ENCODE measurements at places on chromosomes 12 and 14.

- DNase-seq: no peak
Observed at GRCh38 chr12:5220099-5220498, 176.4 kb downstream of the KCNA5 start.

- no peak for DNase-seq
Observed at GRCh38 chr14:52110441-52111086, 41.7 kb upstream of the NID2 start.

GRCh38 chr14:103735815-103736545, 20.4 kb downstream of the ZFYVE21 start:
- DNase-seq: no peak

DNA sequence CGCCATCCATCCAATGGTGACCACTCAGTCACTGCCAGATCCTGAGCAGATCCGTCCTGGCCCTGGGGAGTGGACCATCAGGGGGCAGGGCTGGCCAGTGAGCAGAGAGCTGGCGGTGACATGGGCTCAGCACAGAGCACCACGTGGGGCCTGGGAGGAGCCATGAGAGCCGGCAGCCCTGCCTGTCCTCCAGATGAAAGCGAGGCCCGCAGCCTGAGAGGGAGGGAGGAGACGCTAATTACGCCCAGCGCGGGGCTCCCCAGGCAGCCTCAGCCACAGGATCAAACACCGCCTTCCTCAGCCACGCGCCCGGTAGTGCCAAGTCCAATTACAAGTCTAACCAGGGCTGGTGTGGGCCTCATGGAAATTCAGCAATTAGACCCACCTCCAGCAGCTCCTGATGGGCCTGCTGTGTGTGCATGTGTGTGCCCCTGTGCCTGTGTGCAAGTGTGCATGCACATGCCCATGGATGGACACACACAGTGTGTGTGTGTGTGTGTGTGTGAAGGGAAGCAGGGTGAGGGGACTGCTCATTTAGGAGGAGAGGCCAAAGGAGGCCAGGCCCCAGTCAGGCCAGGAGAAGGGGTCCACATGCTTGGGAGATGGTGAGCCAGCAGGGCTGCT, 68.0 kb downstream of the KIF26A start:
- DNase-seq: no peak

- DNase-seq: no peak
Observed at GRCh38 chr14:95699412-95699811, 13.2 kb downstream of the TCL1B start.

GRCh38 chr14:24712909-24713308, 78.9 kb upstream of the GZMB start:
- DNase-seq: no peak

DNA sequence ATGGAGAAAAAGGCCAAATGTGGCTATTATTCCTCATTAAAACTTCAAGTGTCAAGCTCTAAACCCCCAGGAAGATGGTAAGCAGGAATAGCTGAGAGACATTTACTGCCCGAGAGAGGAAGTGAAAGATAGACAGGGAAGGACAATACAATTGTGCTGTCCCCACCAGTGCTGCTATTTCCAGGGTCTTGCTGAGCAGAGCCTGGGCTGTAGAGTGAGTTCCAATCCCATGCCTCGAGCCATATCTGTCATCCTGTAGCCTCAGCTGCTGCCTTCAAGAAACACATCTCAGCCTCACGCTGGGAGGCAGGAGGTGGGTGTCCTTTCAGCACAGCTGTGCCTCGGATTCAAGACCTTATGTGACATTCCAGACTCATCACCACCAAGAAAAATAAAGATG, 114.0 kb downstream of the RPAP3 start:
- no peak for DNase-seq

DNA sequence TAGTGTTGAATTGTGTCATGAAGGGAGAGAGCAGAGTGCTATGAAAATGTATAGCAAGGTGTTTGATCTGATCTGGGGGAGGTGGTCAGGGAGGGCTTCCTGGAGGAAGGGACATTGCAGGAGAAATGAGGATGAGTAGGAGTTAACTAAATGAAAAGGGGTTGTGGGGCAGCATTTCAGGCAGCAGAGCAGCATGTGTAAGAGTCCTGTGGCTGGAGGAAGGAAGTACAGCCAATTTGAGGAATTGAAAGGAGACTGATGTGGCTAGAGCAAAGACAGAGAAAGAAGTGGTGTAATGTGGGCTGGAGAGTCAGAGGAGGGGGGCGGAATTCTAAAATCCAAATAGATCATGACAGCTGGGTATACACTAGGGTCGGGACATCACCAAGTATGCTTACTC, 20.5 kb downstream of the NPC2 start:
- DNase-seq: no peak

DNA sequence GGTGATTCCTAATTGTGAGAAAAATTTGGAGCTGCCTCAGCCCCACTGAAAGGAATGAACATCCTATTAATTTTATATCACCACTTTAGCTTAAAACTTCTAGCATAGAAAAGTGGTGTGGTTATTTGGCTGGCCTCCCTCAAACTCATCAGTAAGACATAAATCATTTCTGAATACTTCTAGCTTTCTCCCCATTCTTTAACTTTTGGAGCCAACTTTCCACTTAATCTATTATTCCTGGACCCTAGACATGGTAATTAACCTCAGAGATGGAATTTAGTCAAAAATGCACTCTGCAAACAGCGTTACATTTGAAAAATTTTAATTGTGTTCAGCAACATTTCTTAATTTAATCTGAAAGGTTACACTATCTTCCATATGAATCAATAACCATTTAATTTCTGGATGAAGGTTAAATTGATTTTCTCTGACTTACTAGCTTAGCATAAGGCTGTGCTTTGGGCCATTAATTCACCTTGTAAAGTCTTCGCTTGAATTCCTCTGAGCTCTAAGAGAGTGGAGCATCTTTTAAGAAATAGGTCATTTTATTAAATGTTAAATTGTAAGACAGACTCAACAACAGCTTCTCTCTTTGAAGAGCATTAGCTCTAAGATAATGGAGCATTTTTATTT, 753.6 kb upstream of the STXBP6 start:
- DNase-seq: no peak

GRCh38 chr14:95885278-95885677, 8.6 kb downstream of the TUNAR start:
- no peak for DNase-seq

DNA sequence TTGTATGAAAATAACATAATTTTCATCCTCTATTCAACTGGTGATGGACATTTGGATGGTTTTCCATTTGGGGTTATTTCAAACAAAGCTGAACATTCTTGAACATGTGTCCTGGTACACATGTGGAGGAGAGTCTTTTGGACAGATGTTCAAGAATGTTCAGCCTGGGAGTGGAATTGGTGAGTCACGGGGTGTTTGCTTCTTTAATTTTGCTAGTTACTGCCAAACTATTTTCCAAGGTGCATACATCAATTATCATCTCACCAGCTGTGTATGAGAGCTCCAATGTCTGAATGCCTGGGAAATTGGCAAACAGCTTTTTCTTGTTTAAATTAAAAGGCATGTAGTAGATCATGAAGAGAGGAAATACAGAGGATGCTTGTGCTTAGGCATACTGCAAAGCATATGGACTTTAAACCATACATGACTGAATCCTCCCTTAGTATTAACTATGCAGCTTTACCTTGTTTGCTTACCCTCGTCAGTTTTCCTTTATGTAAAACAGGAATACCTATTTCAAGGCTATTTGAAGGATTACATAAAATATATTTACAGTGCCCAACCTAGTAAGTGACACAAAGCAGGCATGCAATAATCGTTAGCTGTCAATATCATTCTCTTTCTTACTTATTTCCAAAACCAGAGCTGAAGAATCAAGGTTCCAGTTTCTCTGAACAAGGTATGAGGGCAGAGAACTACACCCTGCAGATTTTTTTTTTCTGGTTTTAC, 152.1 kb downstream of the ITPR2 start:
- DNase-seq: no peak

DNA sequence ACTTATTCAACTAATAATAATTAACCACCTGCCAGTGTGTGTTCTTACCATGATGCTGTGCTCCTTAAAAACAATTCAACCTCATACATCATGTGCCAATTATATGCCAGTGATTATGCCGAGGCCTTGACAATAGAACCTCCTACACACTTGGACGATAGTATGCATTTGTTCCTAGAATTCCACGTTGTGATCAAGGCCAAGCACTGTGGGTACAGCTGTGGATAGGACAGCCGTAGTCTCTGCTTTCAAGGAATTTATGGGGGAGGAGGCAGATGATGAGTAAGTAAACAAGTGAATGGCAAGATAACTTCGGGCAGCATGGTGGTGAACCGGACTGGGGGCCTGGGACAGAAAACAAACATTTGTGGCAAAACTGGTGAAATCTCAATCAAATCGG, 18.0 kb upstream of the MYO1H start:
- no peak for DNase-seq

DNA sequence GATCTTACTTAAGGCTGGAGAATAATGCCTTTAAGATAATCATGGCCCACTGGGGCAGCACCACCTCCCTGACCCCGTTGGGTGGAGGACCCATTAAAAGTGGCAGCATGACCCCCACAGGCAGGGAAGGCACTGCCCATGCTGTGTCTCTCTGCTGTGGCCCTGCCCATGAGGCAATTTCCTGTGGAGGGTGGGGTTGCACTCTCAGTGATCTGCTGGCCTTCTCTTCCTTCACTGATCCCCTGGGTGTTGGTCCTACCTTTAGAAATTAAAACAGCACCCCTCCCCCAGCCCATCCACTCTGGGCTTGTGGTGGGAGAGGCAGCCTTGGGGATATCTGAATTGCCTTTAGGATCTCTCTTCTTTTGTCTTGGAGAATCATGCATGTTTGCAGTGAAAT, 17.3 kb downstream of the KLRK1 start:
- no peak for DNase-seq

DNA sequence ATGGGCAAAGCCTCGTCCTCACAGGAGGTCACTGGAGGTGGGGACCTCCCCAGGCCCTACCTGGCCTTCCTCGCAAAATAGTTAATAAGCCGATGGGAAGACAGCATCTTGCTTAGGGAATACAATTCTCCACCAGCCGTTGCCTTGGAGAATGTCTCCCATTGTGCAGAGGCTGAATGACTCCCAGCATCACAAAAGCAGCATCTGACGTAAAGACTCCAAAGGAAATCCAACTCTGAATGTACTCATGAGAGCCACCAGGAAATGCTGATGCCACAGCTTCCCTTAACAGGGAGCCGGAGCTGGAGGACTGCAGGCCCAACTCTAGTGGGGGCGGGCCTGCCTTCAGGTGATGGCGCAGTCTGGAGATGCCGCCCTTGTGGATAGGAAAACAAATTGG, 15.5 kb downstream of the CCDC63 start:
- no peak for DNase-seq

DNA sequence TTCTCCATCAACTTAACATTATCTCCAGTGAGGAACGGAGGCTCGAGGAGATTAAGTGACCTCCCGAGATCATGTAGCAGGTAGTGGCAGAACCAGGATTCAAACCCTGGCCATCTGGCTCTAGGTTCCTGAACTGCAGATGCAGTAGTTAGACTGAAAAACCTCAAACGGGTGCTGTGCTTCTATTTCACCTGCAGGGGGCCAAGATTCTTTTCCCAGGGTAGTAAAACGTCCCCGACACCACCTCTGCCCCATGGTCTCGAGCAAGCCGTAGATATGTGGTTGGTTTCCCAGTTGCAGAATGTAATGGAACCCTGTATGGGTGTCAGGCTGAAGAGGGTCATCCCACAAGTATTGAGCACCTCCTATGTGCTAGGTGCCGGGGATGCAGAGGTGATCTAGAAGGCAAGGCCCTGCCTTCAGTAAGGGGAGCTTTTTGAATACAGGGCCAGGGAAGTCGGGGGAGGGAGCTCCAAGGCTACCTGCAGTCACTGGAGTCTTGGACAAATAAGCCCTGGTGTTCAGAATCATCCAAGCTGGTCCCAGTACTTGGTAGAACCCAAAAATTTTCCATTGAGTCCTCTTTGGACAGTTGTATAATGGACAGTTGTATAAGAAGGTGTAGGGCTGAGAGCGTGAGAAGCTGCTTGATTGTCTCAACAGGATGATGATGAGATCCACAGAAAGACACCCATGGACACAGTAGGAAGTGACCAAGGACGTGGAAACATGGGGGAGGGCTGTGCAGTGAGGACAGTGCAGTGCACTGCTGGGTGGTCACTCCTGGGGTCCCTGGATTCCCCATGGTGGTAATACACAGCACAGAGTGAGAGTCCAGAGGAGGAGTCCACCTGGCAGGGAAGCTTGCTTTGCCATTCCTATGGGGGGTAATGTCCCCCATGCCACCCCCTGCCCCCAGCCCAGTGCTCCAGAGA, 197.2 kb downstream of the CHST11 start:
- no peak for DNase-seq

- no peak for DNase-seq
Observed at GRCh38 chr14:98931126-98931525, 340.9 kb downstream of the BCL11B start.

- no peak for DNase-seq
Observed at GRCh38 chr14:105258846-105259245, 10.5 kb downstream of the BTBD6 start.

DNA sequence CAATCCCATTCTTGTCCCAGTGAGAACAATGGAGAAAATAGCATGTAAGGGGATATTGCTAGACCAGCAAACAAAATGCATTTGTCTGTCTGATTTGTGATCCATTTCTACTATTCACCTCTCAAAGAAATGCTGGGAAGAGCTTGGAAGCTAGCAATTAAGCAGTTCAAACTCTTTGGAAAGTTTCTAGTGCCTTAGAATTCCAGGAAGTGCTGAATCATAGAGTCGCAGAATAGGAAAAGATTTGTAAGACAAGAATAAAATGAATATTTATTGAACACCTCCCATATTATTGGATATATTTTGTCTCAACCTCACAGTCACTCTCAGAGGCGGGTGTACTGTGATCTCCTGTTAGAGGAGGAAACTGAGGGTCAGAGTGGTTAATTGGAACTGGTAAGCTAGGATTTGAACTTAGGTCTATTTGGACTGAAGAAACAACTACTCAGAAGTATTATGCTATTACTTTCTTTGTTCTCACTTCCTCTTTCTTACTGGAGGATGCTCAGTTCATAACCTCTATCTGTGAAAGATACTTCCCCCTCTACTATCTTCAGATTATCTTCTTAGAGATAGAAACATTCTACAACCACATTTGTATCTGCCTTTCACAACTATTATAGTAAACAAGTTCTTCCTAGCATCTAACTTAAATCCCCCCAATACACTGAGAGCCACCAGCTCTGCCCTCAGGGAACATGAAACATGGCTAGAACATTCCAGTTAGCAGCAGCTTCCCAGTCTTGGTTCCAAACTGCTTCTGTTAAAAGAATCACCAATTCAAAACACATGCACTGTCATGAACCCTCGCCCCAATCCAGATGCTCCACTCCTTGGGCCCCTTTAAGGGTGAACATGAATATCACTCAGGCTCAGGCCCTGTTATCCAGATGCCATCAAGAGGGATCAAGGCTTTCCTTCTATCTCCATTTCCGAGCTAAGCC, 64.2 kb downstream of the DRAM1 start:
- no peak for DNase-seq

- no peak for DNase-seq
Observed at GRCh38 chr12:103998976-103999375, 33.3 kb downstream of the TDG start.

- DNase-seq: no peak
Observed at GRCh38 chr12:29818916-29819623, 35.3 kb upstream of the TMTC1 start.

GRCh38 chr12:124696693-124697476, 129.5 kb upstream of the NCOR2 start:
- no peak for DNase-seq

All from vagina (tissue), 2 donors.